HAP-1 (cell line): ENCODE measurements at places on chromosomes 3 and 15.

- no peak for DNase-seq
These were observed 13.8 kb upstream of the OR5K3 start for GRCh38 chr3:98376631-98377030.

DNA sequence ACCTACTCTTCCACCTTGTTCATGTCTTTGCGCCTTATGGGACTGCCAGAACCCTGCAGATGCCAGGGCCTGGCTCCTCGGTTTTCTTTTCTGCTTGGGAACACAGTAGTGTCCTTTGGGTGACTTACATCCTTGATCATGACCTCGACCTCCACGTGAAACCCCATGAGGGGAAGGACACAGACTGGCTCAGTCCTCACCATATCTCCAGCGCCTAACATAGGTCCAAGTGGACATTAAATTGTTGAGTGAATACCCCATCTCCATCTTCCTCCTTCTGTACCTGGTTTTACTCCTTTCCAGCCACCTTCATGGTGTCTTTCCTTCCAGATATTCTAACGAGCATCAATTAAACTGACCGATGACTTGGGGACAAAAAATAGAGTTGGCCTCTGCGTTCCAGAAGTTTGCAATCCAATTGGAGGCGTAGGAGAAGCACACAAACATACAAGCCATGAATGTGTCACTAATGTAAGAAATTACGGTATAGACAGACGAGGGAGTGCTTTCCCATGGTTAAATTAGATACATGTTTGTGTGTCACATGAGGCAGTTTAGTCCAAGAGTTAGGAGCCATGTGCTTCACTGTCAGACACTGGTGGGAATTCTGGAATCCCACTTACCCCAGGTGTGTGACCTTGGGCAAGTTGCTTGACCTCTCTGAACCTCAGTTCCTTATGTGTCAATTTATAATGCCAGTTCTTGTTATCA lies 907 bp upstream of the HERC1 start:
- DNase-seq = no peak

GRCh38 chr15:38578626-38579025 lies 14.0 kb upstream of the RASGRP1 start:
- DNase-seq = no peak

GRCh38 chr3:182349951-182350517 lies 443.3 kb upstream of the ATP11B start:
- DNase-seq = no peak

- DNase-seq = no peak
These were observed 23.3 kb downstream of the SLC6A20 start for GRCh38 chr3:45773072-45773471.

DNA sequence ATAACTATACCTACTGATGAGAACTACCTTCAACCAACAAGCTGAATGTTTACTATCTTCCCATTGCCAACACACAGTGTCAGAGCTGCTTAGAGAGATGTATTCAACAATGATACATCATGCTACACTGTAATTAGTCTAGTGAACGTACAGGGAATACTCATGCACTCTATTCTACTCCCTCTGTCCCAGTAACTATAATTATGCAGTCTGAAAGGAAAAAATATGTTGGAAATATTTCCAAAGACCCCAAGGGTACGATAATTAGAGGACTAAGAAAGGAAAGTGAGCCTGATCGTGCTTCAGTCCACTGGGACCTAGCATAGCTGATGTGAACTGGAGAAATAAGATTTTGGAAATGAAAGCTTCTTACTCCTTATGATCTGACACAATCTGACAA lies 36.9 kb upstream of the FSIP1 start:
- no peak for DNase-seq

GRCh38 chr3:52281981-52282801 lies 3.7 kb upstream of the WDR82 start:
- no peak for DNase-seq

DNA sequence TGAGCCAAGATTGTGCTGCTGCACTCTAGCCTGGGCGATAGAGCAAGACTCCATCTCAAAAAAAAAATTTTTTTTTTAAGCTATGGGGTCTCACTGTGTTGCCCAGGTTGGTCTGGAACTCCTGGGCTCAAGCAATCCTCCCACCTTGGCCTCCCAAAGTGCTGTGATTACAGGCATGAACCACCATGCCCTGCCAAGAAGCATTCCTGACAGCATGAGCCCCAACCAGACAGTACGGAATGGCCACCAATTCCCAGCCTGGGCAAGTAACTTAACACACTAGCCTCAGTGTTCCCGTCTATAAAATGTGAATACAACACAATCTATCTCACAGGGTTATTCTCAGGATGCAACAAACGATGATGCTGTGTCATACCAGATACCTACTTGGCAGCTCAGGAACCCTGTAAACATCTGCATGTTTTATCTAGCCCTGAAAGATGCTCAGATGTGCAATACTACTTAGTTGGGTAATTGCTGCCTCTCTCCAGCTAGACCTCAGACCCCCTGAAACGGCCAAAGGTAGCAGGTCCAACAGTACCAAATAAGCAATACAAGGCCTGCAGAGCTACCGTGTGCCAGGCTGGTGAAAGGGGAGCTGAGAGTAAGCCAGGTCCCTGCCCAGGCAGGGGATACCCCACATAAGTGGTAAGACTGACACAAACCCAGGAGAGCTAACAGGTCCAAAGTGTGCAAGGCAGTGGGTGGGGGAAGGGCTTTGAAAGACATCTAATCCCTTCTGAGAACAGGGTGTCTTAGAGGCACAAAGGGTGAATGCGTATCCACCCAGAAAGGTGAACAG lies 1.9 kb downstream of the TKT start:
- no peak for DNase-seq

GRCh38 chr3:20853890-20854289 lies 667.9 kb upstream of the SGO1 start:
- DNase-seq = peak; percentile 26

GRCh38 chr15:39783244-39783820 lies 691 bp upstream of the FSIP1 start:
- no peak for DNase-seq
